Transverse colon (tissue), 4 donors: ENCODE measurements at places on chromosomes 5 and 9. TPM values are rescaled to one million over a fixed set of nuclear protein-coding genes. Genes with fewer than 3 reads are reported as not detected.

CARD9 gene
- 1.1 TPM for total RNA-seq

GPR21 gene
- not detected for total RNA-seq

SPAAR gene
- not detected for total RNA-seq

PLAC8L1 gene
- not detected for total RNA-seq

DNA sequence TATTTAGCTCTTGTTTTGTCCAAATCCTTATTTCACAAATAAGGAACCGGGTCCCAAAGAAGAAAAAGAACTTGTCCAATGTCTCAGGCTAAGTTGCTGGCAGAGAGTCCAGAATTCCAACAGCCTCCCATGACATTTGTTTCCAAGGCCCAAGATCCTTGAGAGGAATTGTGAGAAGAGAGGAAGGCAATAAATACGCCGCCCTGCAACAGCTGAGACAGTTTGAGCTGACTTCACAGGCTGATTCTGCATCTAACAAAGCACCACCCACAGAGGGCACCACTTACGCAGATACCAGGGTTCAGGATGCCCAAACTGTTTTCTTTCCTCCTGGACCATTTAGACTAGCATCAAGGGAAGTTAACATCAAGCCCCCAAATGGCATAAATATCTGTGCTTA, 211.3 kb downstream of the FAM114A2 start:
- DNase-seq: no peak

DNA sequence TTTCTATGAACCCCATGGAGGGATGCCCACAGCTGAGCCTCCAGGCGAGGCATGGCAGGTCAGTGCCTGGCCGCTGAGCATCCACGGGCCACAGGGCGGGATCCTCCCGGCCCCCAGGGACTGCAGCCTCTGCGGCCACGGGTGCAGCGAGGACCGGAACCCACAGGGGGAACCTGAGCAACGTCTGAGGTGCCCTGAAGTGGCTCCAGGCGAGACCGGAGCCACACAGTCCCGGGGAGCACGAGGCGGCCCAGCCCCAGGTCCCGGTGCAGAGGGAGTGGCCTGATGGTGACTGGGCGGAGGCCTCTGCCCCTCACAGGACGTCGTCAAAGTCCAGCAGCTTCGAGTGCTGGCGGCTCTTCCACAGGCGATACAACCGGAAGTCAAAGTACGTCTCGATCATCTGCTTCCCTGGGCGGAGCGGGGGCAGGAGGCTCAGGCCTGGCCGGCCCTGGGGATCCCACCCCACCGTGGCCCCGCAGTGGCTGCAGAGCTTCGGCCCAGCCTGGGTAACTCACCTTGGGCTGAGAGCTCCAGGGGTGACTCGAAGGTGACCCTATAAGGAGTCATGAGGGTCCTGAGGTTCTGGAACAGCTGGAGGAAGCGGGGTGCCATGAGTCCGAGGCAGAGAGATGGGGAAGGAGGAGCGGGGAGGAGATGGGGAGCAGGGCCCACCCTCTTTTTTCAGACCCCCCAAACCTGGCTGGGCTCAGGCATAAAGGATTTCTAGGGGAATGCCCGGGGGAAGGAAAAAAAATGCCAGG, 8.1 kb upstream of the ENTPD8 start:
- DNase-seq: peak; percentile 8

DNA sequence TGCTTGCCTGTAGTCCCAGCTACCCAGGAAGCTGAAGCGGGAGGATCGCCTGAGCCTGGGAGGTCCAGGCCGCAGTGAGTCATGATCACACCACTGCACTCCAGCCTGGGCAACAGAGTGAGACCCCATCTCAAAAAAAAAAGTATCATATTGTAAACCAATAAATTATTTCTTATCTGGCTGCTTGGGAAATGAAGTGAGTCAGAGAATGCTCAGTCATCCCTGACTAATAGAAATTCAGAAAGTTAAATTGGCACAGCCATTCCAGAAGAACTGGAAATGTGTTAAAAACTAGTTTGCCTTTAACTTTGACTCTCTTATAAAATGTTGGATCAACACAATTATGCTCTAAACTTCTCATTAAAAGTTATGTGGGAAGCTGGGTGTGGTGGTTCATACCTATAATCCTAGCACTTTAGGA, 9.8 kb upstream of the GNE start:
- no peak for DNase-seq

- DNase-seq: no peak
These were observed 33.3 kb downstream of the PUM3 start for GRCh38 chr9:2810420-2811075.

HTR4 gene
- total RNA-seq: 21.3 TPM

LPAR1 gene
- 29.2 TPM for total RNA-seq

DNA sequence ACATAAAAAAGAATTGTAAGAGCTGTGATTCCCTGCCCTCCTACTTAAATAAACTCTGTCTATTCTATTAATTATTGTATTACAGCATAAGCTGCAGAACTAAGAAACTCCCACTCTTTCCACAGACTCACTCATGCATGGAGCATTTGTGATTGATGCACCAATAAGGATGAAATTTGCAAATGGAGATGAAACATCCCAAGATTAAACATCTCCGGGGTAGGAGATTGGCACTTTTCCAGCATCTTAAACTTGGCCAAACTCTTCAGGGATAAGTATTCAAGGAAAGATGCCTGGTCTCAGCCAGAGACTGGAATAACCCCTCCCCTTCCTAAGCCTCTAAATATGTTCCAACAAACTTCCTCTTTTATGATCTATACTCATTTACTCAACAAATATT, 472.0 kb downstream of the ACTL7B start:
- DNase-seq: no peak

TEX53 gene
- total RNA-seq: not detected

GRCh38 chr5:129216001-129216400, 121.5 kb downstream of the ISOC1 start:
- no peak for DNase-seq

EMB gene
- 5.1 TPM for total RNA-seq

CER1 gene
- not detected for total RNA-seq

GRCh38 chr5:124462751-124463150, 283.7 kb downstream of the ZNF608 start:
- DNase-seq: no peak

TOR2A gene
- total RNA-seq: 49.6 TPM

DNA sequence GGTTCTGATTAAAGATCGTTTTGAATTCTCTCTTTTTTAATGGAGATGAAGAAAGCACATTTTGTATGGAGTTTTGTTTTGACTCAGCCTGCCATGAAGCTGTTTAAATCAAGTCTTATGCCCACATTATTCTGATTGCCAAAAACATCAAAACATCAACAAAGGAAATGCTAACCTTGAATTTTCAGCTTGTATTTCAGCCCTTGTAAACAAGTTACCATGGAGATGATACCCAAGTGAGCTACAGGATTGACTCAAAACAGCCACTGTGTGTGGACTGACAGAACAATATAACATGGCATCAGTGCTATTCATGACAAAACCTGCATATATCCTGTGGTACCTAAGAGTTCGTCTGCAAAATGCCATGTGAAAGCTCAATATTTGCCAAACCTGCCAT, 1581.0 kb downstream of the MAT2B start:
- DNase-seq: no peak

DNA sequence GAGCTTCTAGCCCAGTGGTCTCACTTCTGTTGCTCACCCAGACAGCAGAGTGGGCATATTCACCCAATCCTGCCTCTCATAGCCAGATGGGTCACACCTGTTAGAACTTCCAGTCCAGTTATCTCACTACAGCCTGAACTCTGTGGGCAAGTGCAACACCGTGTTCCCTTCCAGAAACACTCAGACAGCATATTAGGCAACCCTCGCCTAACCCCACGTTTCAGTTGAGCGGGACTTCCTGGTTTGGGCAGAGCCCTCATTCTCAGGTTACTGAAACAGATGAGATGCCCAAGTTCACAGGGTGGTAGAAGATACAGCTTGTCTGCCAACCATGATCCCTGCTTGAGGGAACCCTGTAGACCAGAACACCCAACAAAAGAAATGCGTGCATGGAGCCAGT, 538.2 kb downstream of the CYLC2 start:
- no peak for DNase-seq

DNA sequence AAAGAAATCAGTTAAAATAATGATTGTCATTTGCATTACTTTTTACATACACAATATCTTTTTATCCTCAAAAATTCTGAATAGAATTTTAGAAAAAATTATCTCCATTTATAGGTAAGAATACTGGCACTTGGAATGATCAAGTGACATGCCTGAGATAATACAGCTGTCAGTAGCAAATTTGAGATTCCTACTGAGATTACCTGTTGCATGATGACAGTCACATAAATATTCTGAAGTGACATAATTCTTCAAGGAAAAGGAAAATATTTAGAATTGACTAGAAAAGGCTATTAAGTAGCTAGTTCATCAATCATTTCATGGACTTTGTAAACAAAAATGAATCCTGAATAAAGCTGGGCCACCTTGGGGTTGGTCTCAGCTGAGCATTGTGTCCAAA, 15.2 kb upstream of the ENC1 start:
- DNase-seq: no peak

- DNase-seq: no peak
These were observed 69.0 kb upstream of the BASP1 start for GRCh38 chr5:17148481-17148880.

WNT8A gene
- not detected for total RNA-seq

DNA sequence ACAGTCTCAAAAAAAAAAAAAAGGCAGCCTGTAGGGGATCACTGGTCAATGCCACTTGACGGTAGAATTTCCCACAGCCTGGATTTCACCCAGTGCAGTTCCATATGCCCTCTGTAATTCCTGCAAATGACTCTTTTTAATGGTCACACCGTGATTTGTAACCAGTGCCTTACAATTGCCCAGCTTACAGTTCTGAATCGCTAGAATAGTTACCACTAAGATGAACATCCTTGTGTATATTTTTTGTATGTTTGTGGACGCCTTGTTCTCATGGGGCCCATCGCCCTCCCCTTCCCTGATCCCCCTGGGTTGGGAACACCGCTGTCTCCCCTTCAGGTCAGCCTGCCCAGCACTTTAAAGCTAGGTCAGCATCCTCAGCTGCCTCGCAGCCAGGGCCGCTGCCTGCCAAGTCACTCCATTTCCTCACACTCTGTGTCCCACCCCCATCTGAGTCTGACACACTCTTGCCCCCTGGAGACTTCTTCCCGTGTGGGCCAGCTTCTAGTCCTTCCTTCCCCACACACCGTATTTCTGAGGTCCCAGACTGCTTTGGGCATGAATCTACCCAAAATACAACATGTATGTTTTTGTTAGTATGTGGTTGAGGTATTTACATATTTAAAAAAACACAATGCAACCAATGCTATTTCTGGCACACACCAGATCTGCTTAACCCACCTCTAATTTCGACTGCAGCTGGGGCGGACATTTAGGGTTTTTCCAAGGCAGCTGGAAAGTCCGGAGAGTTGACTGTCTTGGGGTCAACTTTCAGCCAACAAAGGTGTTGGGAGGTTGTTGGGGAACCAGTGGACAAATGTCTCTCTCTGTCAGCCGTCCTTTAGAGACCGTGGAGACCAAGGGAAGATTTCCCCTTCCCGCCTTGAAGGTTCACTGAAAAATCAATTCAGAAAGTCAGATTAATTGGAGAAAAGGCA, 120.5 kb upstream of the NEK6 start:
- DNase-seq: peak; percentile 32

KCTD16 gene
- total RNA-seq: not detected

DNA sequence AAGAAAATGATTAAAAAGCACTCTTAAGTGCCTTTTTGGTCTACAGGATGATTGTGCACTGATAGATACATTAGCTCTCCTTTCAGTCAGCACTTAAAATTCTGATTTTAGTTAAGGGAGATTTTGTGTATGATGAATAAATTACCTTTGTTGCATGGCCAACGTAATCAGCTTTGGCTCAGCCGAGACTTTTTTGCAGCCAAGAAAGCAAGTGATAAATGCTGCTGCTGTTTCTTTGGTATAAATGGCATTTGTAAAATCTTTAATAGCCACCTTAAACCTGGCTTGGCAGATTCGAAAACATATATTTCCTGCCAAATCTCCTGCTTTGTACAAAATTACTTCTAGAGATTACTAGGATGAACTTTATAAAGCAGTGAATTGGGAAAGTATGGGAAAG, 147.7 kb downstream of the DCP2 start:
- no peak for DNase-seq

GRCh38 chr5:68433923-68434879, 218.6 kb downstream of the PIK3R1 start:
- peak; percentile 71 for DNase-seq

- peak; percentile 31 for DNase-seq
These were observed 96.5 kb upstream of the ERCC6L2 start for GRCh38 chr9:95778957-95779356.

DNA sequence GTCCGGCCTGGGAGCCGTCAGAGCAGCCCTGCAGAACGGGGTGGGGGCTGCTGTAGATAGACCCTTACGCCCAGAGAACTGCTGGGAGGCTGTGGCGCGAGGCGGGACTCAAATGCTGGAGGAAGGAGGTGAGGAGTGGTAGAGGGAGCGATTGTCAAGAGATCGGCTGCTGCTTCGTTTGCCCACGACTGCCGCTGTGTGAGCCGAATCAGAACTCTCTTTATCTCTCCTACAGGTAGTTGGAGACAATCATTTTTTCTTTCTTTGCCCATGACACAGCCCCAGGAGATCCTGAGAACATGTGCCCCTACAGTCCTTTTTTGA, 456 bp downstream of the ZNF79 start:
- no peak for DNase-seq

DNA sequence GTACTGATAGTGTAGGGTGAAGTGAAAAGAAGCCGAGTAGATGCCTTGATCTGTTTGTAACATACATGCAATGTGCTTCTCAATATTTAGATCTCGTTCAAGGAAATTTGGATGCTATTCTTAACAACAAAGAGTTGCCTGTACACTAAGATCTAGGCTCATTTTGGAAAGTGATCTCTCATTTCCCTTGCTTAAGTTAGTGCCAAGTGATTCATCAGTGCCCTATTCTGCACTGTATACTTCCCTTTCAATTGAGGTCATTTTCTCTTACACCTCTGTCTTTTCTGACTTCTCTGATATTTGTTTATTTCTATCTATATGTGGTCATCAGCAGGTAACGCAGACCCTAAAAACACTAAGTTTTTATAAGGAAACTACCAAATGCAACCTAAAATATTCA, 528.6 kb upstream of the PTPRD start:
- DNase-seq: no peak

TMEM174 gene
- total RNA-seq: not detected

DNA sequence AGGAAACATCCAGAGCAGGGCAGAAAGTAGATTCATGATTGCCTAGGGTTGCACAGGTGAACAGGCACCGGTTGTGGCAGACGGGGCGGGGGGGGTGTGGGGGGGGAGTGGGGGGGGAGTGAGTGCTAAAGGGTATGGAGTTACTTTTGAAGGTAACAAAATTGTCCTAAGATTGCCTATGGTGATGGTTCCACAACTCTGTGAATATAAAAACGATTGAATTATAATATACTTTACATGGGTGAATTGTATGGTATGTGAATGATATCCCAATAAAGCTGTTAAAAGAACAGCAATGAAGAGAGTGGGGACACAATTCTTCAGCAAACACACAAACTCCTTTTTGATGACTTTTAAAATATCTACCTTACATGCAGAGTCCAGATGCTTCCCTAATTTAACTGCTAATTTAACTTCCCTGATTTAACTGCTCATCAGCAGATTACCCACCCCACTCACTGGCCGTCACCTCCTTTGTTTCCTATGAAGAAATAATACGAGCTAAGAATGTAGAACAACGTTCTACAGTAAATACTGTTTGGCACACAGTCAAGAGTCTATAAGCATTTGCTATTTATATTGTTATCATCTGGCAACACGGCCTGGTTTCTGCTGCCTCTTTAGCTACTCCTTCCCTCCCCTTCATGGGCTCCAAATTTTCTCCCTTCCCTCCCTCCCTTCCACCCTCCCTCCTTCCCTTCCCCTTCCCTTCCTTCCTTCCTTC, 83.5 kb downstream of the PTCH1 start:
- no peak for DNase-seq

PCA3 gene
- total RNA-seq: not detected
